Esophagus muscularis mucosa (tissue), 4 donors: ENCODE measurements at places on chromosomes 6 and 20.

GRCh38 chr6:102015431-102015830 is 621.9 kb downstream of the GRIK2 start:
- no peak for DNase-seq

DNA sequence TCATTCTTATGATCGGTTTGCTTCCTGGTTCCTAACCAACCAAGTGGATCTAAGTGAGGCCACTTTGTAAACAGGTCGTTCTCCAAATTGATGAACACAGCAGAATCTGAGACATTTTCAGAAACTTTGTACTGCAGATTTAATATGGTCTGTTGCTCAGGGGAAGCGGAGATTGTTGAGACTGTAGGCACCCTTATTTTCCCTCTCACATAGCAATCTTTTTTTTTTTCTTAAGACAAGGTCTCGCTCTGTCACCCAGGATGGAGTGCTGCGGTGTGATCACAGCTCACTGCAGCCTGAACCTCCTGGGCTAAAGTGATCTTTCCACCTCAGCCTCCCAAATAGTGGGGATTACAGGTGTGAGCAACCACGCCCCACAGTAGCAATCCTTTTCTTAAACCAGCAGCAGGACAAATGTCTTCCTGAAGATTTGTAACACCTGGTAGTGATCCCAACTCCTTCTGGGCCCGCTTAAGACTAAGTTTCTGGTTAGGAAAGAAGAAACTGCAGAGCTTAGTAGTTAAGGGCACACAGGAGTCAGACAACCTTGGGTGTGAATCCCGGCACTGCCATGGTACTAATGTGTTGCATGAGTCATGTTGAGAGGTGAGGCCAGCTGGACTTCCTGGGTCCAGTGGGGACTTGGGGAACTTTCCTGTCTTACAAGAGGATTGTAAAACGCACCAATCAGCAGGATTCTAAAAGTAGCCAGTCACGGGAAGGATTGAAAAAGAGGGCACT is 48.4 kb upstream of the EZR start:
- DNase-seq: no peak

DNA sequence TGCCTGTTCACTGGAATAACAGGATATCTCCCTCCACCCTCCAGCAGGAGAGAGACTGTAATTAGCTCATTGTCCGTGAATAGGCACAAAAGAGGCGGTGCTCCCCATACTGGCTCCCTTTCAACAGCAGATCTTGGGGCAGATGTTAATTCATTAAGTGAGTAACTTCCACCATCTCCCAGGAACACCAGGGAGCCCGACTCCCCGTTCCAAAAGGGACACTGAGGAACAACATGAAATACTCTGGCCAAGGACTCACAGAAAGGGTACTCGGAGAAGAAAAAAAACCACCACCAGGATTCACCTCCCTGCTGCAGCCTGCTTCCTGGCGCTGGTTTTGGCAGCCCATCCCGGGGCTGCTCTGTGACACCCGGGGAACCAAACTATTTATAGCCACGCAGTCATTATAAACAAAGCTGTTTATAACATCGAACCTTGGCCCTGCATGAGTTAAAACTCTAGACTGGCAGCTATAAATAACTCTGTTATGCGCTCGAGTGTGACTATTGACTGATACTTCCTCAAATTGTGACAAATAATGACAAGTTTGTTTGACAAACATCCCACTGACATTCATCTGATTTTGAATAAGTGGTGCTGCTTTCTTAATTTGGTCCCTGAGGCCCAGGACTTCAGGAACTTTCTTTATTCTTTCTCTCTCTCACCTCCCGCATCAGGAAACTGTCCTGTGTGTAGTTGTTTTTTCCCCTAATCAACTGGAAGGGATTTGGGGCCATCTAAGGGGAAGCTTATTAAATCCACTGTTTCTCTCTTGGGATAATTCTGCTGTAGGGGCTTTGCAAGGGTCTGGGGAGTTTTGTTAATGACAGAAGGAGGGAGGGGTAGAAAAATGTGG is 521.6 kb downstream of the CD83 start:
- DNase-seq: no peak

DNA sequence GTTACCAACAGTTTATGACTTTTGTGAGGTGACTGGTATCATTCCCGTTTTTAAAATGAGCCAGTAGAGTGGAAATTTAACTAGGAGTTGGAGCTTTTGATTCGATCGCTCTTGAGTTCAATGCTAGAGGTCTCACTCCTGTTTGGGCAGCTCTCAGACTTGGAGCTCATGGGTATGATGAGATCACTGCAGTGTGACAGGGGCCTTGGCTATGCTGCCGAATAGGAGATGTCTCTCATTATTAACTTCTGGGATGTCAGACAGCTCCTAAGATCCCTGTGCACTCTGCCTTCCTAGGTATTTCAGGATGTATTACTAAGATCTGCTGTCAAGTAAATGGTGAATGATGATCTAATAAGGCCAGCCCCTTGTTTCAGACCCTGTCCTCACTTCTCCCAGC is 20.4 kb downstream of the AKAP12 start:
- DNase-seq: no peak

GRCh38 chr6:17979479-17979878 is 8.0 kb downstream of the KIF13A start:
- no peak for DNase-seq

- no peak for DNase-seq
These were observed 35.5 kb downstream of the SESN1 start for GRCh38 chr6:109059153-109059552.

DNA sequence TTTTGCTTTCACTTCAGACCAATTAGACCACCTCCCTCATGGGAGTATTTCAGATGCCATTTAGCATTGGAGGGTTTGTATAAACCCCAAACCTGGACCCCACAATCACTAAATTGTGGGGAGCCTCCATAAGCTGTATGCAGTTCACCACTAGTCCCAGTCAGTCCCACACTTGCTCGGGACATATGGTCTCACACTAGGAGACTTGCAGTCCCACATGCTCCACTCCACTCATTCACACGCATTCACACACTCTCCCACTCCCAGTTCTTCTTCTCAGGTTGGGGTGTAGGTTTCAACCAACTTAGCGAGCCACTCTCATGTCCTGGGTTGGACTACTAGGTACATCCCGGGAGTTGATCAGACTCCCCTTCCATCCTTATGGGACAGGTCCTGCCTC is 84.5 kb upstream of the GPR6 start:
- DNase-seq: no peak

DNA sequence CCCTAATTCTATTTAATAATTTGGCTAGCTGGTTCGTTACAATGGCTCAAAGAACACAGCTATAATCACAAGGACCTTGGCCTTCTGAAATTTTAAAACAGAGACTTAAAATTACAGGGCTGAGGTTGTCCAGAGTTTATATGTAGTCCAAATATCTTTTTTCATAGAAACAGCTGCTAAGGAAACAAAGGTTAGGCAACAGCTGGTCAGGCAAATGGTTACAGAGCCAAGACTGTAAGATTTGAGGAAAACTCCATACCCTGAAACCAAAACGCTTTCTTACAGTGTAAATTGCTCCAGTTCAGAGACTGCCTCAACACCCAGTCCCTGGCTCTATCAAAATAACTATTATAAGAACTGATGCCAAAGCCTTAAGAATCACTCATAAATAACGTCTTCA is 9.7 kb upstream of the ARHGAP18 start:
- DNase-seq: no peak

GRCh38 chr20:50120935-50121693 is 8.2 kb upstream of the UBE2V1 start:
- DNase-seq: no peak

- DNase-seq: no peak
These were observed 22.9 kb downstream of the FAM110A start for GRCh38 chr20:856361-856775.

GRCh38 chr6:137824896-137825295 is 42.2 kb upstream of the TNFAIP3 start:
- DNase-seq: no peak

DNA sequence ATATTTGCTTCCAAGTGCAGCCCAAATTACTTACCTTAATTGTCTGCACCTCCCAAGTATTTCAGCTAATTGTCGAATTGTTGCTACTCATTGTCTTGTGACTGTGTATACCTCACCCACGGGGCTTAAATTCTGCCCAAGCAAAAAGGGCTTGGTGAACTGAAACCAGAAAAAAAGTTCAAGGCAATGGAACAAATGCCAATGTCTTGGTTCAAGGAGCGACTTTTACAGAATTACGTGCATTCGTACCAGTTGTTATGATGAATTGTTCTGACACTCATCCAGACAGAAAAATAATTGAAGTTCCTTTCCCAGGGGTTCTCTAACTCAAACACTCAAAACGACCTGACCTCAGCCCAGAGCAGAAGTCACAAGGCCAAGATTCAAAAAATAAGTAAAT is 13.9 kb upstream of the PXDC1 start:
- no peak for DNase-seq

DNA sequence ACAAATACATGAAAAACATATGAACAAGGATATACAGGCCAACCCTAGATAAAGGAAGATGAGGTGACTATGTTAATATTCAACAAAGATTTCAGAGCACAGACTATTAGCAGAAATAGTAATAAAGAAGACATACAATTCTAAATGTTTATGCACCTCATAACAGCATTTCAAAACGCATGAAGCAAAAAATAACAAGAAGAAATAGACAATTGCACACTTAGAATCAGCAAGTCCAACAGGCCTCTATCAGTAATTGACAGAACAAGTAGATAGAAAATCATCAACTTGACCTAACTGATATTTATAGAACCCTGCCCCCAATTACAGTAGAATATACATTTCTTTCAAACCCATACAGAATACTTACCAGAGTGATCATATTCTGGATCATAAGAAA is 11.4 kb upstream of the DOK5 start:
- no peak for DNase-seq

GRCh38 chr6:139416146-139416545 is 41.7 kb upstream of the CITED2 start:
- DNase-seq: no peak

DNA sequence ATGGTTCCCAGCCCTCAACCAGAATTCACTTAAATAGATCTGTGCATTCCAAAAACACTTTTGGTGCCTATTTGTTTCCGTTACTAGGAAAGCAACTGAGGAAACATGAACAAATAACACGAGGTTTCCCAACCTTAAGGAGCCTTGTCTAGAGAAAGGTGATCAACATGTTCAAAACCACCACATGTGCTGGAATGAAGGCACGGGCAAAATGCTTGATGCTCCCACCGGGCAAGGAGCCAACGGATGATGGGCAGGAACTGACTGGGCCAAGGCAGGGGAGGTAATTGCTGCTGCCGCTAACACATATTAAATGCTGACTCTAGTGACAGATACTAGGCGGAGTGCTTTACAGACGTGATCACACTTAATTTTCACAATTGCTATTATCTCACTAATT is 2.5 kb downstream of the MYLK4 start:
- DNase-seq: no peak

DNA sequence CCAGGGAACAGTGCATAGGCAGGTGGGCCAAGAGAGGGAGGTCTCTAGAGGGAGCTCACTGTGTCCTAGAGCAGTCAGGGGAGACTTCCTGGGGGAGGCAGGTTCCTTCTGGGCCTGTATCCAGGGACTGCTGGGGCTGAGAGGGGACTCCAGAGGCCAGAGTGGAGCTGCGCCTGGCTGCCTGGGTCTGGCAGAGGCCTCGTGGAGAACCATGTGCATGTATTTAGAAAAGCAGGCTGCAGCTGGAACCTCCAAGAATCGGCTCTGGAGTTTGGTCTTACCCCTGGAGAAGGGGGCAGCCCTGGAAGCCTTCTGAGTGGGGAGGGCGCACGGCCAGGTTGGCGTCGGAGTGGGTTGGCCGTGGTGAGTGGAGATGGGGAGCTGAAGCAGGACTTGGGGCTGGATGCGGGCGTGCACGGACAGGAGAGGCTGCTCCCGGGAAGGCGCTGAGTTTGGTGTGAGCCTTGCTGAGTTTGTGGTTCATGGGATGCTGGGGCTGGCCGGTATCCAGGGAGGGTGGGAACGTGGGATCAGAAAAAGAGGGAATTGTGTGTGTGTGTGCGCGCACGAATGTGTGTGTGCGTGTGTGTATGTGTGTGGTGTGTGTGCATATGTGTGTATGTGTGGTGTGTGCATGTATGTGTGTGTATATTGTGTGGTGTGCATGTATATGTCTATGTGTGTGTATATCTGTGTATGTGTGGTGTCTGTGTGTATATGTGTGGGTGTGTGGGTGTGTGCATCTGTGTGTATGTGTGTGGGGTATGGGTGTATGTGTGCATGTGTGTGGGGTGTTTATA is 10.8 kb downstream of the VSTM2L start:
- no peak for DNase-seq

- no peak for DNase-seq
These were observed 51.5 kb downstream of the NUDT3 start for GRCh38 chr6:34340906-34341480.

- DNase-seq: no peak
These were observed 219.0 kb downstream of the THBS2 start for GRCh38 chr6:169034516-169035167.

GRCh38 chr6:106103728-106104109 is 17.6 kb downstream of the PRDM1 start:
- DNase-seq: no peak

- DNase-seq: no peak
These were observed 114.0 kb upstream of the HSF2 start for GRCh38 chr6:122285292-122285913.

- DNase-seq: no peak
These were observed 236.8 kb upstream of the MAN1A1 start for GRCh38 chr6:119586250-119586882.

DNA sequence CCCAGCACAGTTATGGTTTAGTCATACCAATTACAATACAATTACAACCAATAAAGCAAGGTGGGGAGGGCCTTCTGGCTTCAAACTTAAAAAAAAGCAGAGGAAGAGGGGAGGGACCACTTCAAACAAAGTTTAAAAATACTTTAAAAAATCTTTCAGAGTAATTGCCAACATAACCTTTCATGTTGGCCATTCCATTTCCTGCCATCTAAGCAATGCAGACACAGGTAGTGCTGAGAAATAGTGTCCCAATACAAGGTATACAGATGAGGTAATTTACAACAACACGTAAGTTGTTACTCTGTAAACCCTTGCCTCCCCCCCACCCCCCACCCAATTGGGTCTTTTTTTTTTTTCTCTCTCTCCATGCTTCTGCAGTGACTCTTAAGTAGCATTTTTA is 18.8 kb upstream of the TBC1D20 start:
- no peak for DNase-seq

DNA sequence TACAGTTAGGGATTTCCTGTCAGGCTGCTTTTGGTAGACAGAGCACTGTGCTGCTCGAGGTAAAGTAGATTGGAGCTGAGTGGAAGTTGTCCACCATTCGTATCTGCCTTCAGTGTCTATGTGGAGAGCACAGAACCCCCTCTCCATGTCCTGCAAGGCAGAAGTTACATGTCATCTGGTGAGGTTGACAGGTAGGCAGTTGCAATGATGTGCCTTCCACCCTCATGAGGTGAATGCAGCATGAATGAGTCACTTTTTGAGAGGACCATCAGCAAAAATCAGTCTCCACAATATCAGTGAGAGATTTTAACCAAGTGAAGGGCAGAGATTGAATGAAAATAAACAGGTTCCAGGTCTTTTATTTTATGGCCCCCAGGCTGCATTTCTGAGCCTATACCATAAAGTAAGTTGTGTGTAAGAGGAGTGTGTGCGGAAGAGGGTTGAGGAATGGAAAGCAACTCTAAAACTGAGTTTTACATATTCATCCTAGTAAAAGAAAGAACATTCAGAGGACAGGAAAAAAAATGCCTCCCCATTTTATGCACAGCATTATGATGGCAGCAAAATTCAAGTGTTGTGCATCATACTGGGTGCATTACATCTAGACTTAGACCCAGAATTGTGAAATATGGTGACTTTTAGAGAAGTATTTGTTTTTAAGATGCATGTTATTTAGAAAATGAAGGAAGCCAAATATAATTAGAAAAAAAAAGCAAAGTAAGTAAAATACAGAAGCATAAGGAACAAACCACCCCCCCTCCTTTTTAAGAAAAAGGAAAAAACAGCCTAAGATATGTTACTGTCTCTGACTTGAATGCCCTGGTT is 15.8 kb downstream of the TRAPPC3L start:
- DNase-seq: no peak
